Activated T-helper 1 cell treated with anti-CD3 and anti-CD28 coated beads, Interleukin-2, amount 50 U/mL, for 16 hours (primary cell): ENCODE measurements at places on chromosomes 2 and 18.

GRCh38 chr2:38178556-38179419 is 102.8 kb upstream of the CYP1B1 start:
- no peak for DNase-seq

- no peak for DNase-seq
Measured at GRCh38 chr2:218256612-218257350, 4.0 kb upstream of the GPBAR1 start.

DNA sequence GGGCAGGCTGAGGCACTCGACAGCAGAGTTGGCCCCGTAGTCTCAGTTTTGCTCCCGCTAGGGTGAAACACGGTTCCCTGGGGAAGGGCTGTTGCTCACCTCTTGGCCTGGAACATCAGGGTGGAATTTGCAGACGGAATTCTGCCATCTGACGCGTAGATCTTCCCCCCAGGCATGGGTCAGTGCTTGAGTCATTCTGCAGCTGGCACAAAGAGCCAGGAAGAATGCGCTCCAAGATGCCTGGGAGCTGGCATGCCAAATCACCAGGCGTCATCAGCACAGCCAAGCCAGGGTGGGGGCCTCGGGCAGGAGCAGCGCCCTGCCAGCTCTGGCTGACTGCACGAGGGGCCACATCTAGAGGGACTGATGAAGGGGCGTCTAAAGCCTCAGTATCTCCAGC is 42.7 kb downstream of the ODC1 start:
- DNase-seq, result no peak

DNA sequence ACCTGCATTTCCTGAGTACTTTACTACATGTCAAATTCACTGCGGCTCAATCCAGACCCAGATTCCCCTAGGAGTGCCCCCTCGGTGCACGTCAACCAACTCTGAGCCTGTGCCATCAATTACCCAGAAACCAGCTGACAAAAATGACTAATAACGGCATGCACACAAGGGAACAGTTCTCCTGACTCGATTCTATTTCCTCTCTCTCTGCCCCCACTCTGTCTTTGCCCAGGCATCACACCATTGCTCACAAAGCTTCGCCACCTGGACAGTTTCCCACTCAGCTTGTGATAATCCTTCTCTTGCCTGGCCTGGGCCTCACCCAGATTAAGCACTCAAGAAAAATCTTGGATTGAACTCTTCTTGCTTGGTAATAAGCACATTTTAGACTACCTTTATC is 115.3 kb upstream of the NDUFV2 start:
- DNase-seq, result no peak

DNA sequence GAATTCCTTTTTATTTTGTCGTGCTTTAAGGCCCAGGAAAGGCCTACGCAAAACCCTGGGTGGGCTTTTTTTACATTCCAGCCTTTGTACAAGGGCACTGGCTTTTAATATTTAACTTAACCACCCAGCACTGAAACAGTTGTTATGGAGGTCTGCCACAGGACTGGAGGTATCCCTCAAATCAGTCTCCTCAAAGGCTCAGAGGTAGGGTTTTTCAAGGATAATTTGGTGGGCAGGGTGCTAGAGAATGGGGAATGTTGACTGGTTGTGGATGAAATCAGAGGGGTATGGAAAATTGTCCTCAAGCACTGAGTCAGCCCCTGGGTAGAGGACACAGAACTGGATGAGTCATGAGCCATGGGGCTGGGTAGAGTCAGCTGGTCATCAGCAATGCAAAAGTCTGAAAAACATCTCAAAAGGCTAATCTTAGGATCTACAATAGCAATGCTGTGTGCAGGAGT is 443.1 kb downstream of the THSD7B start:
- no peak for DNase-seq

DNA sequence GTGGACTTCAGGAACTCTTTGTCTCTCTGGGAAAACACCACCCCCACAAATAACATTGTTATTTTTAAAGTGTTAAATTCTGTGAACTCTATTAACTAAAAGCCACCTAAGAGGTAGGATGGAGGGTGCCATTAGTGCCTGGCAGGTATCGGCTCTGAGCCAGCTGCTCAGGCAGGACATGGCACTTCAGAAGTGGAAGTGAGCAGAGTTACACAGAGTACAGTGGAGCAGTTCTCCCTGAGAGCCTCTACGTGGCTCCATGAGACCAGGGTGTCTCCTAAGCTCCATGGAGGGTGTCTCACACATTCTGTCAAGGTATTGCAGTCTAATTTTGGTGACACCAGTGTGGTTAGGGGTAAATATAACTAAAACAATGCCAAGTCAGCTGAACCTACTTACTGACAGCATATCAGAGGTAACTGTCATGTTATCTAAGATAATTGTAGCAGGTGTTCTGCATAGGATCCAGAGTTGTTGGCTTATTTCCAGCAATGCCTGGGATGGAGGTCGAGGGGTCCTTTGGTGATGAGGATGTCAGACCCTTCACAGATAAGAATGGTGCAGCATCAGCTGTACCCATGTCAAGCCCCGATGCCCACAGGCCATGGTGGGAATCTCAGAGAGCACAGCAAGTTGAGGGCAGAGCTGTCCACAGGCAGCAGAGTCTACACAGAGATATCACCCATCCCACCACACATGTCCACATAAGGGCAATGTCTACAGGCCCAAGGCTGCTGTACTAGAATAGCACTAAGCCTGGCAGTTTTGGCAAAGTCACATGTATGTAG is 8.6 kb upstream of the MALL start:
- DNase-seq, result no peak

- DNase-seq, result no peak
Measured at GRCh38 chr18:6086731-6087130, 191.4 kb upstream of the TMEM200C start.

DNA sequence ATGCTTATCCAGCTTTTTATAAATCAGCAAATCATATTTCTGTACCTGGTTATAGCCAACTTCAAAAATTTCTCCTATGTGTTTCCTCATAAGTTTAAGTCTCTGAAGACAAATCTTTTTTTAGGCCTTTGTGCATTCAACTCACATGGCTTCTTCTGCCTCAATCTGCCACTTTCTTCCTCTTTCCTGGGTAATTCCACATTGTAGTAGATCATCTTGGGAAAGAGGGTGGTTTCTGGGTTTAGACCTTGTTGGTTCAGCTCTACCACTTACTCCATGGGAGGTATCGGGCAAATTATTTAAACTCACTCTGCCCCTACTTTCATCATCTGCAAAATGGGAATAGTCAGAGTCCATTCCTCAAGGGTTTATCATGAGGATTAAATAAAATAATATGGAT is 707.0 kb upstream of the ZEB2 start:
- no peak for DNase-seq
